Muscle of arm (tissue), 14 donors: ENCODE measurements at places on chromosomes 1 and 21. TPM values are rescaled to one million over a fixed set of nuclear protein-coding genes. Genes with fewer than 3 reads are reported as not detected.

DNA sequence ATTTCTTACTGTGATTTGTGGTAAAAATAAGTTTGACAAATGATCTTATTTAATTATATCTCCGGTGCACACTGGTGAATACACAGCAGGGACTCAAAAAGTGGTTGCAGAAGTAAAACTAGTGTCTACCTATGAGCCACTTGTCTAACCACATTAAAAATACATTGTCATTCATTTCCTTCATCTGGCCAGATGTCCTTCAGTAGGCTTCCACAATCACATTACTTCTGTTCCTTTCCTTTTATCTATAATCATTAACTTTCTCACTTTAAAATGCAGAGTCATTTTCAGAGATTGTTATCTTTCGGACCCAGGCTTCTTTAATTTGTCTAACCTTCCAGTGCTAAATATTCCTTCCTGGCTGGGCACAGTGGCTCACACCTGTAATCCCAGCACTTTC is 3.0 kb downstream of the RBBP5 start:
- DNase-seq, result no peak

- DNase-seq, result peak; percentile 35
Observed at GRCh38 chr1:101235696-101236515, 913 bp upstream of the S1PR1 start.

The LCE1A gene
- not detected for polyA plus RNA-seq

The PCBP3 gene
- 1.3 TPM for polyA plus RNA-seq

DNA sequence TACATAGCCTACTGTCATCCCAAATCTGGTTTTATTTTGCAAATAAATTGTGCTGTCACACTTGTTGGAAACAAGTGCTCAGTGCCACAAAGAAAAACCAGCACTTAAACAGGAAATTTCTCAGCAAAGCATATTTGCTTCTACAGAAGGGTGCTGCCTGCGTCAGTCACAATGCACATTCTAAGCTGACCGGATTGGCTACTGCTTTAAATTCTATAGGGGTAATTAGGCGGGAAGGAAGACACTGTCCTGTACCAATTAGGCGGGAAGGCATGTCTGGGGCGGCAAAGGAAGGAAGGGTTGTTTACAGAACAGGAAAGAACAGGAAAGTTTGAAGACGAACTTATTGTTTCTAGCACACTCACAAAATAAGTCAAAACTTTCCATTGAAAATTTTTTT is 2.8 kb downstream of the IFI16 start:
- peak; percentile 19 for DNase-seq

GRCh38 chr1:236692128-236692527 is 5.8 kb downstream of the ACTN2 start:
- no peak for DNase-seq

- DNase-seq, result no peak
Observed at GRCh38 chr1:213260311-213261075, 209.5 kb downstream of the RPS6KC1 start.

- DNase-seq, result no peak
Observed at GRCh38 chr21:37525810-37526209, 159.2 kb downstream of the DYRK1A start.

The ALX3 gene
- 0.10 TPM for polyA plus RNA-seq

The NGF gene
- polyA plus RNA-seq, result 1.1 TPM

The GJA4 gene
- 30.0 TPM for polyA plus RNA-seq

DNA sequence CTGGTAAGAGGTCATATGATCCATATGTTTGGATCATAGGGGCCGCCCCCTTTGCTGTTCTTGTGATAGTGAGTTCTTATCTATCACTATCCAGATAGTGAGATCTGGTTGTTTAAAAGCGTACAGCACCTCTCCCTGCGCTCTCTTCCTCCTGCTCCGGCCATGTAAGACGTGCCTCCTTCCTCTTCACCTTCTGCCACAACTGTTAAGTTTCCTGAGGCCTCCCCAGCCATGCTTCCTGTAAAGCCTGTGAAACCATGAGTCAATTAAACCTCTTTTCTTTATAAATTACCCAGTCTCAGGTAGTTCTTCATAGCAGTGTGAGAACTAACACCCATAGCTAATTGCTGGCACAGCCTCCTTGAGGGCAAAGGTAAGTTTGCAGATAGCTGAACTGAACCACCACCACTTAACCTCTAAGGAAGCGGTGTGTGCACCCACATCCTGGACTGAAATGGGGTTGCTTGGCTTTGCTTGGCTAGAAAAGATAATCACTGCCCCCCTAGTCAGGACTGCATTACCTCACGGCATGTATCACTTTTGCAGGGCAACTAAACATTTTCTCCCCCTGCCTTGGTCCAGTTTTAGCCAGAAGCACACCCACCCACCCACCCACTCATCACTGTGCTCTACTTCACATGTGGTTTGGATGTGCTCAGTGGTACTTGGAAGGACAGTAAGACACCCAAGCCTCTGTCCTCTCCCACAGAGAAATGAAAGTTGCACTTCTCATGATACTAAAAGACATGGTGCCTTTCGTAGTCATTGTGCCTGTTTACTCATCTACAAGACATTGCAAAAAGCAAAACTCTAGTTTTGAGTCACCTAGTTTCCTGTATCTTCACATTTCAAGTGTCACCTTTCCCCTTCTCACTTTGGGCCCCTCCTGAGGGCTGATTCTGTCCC is 23.1 kb upstream of the PTAFR start:
- DNase-seq, result no peak

GRCh38 chr1:19203440-19203839 is 6.6 kb downstream of the UBR4 start:
- DNase-seq, result no peak

The OTUD3 gene
- polyA plus RNA-seq, result 4.9 TPM

GRCh38 chr1:16082283-16083038 is 9.0 kb upstream of the FAM131C start:
- DNase-seq, result peak; percentile 33

DNA sequence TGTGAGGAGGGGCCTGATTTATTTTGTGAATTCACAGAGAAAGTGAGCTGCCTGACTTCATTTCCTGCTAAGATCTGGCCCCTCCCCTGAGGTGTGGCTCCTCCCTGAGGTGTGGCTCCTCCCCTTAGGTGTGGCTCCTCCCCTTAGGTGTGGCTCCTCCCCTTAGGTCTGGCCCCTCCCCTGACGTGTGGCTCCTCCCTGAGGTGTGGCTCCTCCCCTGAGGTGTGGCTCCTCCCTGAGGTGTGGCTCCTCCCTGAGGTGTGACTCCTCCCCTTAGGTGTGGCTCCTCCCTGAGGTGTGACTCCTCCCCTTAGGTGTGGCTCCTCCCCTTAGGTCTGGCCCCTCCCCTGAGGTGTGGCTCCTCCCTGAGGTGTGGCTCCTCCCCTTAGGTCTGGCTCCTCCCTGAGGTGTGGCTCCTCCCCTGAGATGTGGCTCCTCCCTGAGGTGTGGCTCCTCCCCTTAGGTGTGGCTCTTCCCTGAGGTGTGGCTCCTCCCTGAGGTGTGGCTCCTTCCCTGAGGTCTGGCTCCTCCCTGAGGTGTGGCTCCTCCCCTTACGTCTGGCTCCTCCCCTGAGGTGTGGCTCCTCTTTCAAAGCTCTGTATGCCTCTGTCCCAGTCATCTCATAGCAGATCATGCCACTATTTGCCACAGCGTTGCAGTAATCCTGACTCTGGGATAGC is 26.9 kb upstream of the LRRC3 start:
- DNase-seq, result no peak

DNA sequence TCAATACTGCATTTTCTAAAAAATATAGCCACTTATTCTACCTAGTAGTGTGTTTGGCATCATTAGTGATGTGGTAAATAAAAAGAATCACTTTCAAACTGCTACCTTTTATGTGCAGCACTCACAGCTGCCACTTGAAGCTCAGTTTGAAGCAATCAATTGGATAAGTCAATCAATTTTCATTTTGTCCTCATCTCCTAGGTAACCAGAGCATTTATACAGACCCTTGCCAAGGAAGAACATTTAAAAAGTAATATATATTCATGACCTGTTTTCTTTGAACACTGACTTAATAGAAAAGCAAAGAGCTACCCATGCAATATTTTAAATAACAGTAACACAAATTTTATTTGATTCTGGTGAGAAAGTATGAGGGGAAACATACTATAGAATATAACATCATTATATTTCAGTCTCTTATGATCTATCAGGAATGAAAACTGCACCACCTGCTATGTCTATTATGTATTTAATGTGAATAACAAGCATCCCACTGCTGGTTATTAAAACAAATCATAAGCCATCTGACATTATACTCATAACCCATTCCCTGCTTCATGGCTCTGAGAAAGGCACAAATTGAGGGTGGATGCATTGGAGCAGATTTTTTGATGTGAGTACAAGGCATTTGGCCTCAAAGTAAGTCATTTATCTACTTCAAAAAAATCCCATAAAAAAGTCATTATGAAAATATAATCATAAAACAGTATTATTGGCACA is 168.4 kb upstream of the C21orf91 start:
- peak; percentile 67 for DNase-seq

DNA sequence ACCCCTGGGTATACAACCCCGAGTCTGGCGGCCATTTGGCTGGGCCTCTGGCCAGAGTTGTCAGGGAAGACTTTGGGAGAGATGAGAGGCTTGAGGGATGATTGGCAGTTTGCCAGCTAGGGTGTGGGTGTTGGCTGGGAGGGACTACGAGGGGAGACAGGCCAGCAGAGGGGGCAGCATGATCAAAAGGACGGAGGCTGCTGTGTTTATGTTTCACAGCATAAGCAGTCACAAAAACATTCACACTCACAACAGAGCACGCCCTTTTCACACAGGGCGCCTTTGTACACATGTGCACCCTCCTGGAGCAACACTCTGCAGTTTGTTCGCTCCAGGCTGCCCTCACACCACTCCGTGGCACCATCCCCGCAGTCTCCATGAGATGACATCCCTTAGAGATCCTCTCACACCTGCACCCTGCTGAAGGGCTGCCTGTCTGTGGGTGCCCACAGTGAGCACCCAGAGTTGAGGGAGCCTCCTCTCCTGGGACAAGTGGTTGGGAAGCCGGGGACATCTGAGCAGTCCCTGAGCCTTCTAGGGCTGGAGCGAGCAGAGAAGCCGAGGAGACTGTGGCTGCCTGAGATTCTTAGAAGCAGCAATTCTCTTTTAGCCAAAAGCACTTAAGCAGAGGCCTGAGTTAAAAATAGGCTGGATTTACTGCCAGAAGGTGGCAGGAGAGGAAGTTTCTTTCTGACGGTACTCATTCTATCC is 15.4 kb downstream of the EFNA3 start:
- DNase-seq, result peak; percentile 66

DNA sequence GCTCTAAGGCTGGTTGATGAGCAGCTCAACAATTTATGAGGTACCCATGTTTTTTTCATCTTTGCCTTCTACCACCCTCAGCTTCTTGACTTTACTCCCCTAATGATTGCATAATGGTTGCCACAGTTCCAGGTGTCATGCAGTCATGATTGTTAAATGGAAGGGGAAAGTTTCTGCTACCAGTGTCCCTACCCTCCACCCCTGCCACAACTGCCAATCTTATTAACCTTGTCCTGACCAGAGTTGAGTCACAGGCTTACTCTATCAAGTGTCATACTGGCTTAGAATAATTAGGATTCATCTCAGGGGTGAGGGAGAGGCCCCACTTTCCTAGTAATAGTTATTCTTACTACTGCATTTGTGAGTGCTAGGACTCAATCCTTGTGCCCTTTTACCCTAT is 7.9 kb upstream of the FUBP1 start:
- no peak for DNase-seq

DNA sequence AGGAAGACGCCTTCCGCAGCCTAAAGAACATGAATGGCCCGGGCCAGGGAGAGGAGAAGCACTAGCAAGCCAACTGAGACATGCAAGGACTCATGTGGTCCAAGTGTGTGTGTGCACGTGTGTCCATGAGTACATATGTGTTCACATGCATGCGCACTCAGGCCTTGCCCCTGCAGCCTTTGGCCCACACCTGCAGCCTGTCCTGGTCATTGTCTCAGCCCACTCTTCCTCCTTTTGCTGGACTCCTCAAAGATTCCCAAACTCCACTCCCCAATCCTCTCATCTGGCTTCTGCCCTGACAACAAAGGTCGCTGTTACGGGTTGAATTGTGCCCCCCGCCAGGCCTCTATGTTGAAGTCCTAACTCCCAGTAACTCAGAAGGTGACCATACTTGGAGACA is 21.9 kb downstream of the CDCA8 start:
- DNase-seq, result no peak

The RORC gene
- 11.1 TPM for polyA plus RNA-seq

- no peak for DNase-seq
Observed at GRCh38 chr1:58755468-58755872, 28.4 kb downstream of the JUN start.

DNA sequence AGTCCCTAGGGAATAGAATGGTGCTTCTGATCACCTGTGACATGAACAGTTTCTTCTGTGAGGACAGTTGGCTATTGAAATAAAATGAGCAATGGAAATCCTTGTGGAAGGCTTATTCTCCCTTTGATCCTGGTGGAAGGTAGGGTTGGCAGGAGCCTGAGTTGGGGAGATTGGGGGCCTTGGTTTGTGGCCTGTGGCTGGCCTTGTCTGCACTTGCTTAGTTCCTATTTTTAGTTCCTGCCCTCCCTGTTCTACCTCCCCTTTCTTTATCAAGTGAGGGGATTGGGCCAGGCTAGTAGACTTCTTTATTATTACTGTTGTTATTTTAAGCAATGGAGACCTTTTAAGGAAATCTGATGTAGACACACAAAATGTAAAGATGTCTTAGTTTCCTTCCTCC is 8.2 kb downstream of the DMRTB1 start:
- DNase-seq, result no peak

- DNase-seq, result no peak
Observed at GRCh38 chr1:110857964-110858948, 14.7 kb upstream of the CD53 start.

The RPRD2 gene
- 30.1 TPM for polyA plus RNA-seq
